ENCODE measurements at places on chromosomes 3 and 15. TPM values are rescaled to one million over a fixed set of nuclear protein-coding genes. Genes with fewer than 3 reads are reported as not detected.

DNA sequence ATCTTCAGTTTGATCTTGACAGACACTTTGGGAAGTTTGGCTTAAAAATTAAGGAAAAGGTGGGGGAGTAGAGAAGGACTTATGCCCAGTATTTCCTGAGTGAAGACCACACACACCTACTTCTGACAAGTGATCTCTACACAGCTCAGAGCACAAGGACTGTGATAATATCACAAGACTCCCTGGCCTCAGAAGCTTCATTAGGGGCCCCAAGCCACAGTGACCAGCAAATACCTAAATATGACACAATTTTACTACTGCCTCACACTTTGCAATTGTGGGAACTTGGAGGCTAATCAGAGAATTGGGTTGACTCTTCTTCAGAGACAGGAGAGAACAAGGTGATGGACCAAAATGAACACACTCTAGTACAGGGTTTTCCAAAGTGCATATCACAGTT is 2.6 kb downstream of the ILDR1 start:
- DNase-seq: no peak

Gene C15orf62
- 0.22 TPM for total RNA-seq

Gene PATL2
- total RNA-seq: 19.1 TPM

Gene SNTN
- not detected for total RNA-seq

All from natural killer cell treated with Interleukin-12 subunit alpha and Interleukin-12 subunit beta and Interleukin-15 and Interleukin-18, amount 100 ng/mL, for 72 hours (primary cell).